Suppressor macrophage (primary cell): ENCODE measurements at places on chromosomes 1 and 21.

DNA sequence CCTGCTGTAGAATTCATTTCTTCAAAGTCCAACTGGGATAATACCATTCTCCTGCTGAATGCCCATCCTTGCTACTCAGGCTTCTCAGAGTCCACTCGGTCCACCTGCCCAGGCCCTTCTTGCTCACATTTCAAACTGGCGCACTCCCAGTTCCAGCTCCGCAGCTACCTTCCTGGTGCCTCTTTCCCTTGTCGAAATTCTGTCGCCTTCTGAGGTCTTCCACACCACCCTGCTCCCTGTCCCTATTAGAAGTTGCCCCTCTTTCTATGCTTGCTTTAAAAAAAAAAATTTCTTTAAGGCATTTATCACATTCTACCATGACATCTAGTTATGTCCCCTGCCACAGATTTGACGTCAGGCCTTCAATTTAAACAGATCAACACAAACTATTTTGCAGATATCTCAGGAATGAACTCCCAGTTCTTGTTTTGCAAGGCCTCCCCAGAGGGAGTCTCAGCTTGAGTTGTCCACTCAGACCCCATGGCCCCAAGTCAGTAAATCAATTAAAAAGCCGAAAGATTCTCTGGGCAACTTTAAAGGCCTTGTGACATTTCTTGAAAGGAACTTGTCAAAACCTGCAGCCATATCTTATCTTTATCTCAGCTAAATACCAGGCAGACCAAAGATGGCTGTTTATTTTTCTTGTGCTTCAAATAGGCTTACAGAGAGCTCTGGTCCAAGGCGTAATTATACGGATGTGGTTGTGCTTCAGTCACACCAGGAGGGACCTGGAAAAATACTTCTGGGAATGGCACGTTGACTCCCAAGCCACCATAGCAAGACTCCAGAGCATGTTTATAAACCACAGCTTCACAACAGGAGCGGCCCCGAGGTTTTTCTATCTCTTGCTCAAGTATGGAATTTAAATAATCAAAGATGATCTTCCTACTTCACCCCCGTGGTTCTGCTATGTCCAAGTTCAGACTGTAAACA, 2.2 kb downstream of the FAM89A start:
- no peak for DNase-seq

GRCh38 chr1:172135076-172135672, 285.3 kb upstream of the C1orf105 start:
- peak; percentile 35 for DNase-seq

DNA sequence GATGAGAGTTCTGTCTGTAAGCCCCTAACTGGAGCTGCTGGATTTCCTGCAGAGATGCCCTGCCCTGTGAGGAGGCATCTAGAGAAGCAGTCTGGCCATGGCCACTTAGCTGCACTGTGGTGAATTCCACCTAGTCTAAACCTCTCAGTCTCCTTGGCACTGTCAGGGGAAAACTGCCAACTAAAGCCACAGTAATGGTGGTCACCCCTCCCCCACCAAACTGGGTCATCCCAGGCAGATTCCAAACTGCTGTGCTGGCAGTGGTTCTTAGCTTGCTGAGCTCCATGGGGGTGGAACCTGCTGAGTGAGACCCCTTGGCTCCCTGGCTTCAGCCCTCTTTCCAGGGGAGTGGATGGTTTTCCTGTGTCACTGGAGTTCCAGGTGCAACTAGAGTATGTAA, 740.6 kb downstream of the RWDD3 start:
- DNase-seq: no peak

- DNase-seq: peak; percentile 6
These were observed 116.8 kb upstream of the GORAB start for GRCh38 chr1:170414989-170415709.

DNA sequence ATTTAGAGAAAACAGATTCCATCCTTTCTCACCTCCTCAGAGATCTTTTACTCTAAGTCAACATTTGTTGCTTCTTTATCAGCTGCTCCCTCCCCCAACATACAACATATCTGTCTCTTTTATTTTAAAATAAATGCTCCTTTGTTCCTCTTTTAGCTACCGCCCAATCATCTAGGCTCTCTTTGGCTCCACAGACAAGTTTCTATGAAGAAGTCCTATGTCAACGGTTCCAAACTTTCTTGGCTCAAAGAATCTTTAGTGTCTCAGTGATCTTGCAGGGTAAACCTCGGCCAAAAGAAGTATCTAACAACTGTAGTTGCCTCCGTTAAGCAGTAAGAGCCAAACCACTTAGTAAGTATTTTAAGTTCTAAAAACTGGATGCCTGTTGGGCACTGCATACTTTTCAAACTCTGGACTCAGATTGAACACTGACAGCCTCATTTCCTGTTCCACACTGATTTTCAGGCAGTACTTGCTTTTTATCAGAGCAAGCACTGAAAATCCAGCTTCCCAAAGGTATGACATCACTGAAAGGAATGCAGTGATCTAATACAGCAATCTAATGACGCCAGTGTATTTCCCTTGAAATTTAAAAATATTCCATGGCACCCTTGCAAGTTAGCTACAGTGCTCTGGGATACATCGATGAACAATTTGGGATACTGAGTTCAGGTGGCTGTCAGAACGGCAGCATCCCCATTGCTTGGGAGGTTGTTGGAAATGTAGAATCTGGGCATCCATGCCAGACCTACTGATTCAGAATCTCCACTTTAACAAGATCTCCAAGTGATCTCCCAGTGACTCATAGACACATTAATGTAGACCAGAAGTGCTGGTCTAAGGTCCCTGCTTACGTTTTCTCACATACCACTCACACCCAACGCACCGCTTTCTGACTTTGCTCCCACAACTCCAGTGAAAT, 26.8 kb downstream of the EGLN1 start:
- DNase-seq: peak; percentile 55

GRCh38 chr1:91345395-91346005, 59.1 kb downstream of the HFM1 start:
- no peak for DNase-seq

- DNase-seq: no peak
These were observed 22.2 kb downstream of the EPHA8 start for GRCh38 chr1:22585471-22585870.

DNA sequence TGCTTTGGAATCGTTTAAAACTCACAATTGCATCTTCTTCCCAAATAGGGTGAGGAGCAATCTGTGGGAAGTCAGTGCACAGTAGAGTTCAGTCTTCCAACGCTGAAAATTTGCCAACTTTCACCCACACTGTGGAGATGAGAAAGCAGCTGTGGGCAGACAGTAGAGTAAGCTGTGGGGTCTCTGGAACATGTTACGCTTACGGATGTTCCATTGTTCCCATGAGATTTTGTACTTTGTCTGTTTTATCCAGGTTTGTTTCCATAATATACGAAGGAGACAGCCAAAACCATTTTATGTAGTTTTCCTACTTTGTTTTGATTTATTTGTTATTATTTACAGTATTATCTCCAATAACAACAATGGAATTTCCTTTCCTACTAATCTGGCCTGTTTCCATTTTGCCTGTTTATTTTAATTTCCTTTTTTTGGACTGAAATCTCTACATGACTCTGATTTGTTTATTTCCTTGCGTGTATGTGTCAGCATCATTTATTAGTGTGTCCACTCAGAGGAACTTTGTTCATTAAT, 65.1 kb upstream of the RGL1 start:
- DNase-seq: no peak

DNA sequence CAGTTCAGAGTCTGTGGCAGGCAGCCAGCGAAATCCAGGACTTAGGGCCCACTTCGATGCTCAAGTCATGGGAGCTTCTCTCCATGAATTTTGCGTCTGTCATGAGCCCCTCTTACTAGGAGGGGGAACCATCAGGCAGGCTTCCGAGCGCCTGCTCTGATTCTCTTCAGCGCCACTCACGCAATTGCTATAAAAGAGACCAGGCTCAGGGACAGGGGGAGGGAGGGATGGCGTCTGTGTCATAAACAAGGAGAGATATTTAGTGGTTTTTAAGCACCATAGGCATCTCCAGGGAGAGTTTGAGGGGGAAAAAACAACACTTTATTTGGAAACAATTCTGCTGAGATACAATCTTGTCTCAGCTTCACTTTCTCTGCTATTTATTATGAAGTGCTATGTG, 60.6 kb downstream of the NAV1 start:
- no peak for DNase-seq

DNA sequence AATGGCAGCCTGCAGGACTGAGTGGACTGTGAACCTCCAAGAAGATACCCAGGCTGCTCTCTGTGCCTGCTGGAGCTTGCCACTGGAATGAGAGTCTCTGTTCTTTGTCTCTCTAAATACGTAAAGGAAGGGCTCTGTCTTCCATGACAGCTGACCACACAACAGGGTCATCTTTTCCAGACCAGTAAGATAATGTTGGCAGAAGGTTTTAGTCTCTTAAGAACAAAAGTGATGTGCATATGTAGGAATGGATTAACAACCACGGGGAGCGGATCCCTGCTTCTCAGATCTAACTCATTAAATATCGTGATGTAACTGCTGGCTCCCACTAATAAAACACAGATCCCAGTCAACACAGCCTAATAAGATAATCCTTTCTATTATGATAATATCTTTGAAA, 67.5 kb downstream of the MAP10 start:
- no peak for DNase-seq

DNA sequence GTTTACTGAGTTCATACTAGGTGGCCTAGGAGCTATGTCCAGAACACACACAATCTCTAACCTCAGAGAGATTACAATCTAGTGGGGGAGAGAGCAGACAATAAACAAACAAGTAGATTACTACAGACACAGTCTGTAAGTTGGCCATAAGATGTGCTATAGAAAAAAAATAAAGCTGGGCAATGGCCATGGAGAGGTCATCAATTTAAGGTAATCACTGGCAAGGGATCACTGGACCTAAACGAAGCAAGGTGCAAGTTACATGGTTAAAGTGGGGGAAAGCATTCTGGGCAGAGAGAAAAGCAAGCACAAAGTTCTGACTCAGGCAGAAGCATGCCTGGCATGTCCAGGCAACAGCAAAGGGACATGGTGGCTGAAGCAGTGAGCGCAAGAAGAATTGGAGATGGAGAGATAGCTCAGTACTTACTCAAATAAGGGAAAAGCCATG, 147.0 kb downstream of the RERE start:
- no peak for DNase-seq

DNA sequence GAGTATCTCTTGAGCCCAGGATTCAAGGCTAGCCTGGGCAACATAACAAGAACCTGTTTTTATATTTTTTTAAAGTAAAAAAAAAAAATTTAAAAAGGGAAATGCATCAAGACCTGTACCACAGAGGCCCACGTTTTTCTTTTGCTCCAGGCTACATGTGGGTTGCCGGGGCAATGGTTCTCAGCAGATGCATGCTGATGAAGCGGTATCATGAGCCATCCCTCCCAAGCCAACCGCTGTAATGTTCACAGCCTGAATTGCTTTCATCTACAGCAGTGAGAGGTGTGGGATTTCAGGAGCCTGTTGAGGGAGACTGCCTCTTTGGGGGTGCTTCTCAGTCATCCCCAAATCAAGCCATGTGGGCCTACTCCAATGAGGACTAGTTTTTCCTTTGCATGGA, 60.5 kb downstream of the CD58 start:
- DNase-seq: peak; percentile 44

- DNase-seq: no peak
These were observed 229.2 kb downstream of the RHOU start for GRCh38 chr1:228964178-228965089.

- no peak for DNase-seq
These were observed 55.3 kb downstream of the GORAB start for GRCh38 chr1:170587253-170587593.
